Kidney glomerular epithelial cell (primary cell): ENCODE measurements at places on chromosomes 7 and 10.
A peak's percentile ranks its signal among the peaks of the same experiment; 100 is the strongest.

GRCh38 chr10:89086801-89087521 is 96.4 kb downstream of the FAS start:
- DNase-seq = no peak

- no peak for DNase-seq
These were observed 32.6 kb upstream of the MXI1 start for GRCh38 chr10:110174816-110175215.

- DNase-seq = no peak
These were observed 16.6 kb downstream of the PLPP4 start for GRCh38 chr10:120473593-120473992.

DNA sequence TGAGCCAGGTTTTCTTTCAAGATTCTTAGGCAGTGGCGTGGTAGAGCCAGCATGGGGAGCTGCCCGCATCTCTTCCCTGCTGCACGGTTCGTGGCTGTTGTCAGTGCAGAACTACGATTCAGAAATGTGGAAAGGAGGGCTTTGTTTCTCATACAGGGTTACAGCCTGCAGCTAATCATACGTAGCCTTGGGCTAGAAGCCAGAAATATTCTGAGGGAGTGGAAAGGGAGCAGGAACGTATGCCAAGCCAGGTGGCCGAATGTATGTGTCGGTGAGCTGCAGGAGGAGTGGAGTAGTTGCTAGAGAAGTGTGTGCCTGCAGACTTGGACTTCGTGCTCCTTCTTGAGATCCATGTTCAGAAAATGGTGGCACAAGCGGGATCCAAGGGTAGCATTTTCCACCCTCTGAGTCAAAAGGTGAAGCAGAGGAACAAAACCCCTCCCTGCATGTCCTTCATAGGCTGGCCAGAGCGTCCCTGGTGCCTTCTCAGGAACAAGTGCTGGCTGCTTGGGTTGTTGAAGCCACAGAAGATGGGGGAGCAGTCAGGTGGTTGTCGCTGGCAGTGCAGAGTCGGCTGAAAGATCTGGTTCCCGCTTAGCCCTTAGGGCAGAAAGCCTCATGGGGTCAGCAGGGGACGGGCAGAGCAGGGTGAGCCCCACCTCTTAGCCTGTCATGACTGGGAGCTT is 40.9 kb downstream of the LANCL2 start:
- no peak for DNase-seq

- DNase-seq = peak; percentile 94
These were observed 231.0 kb downstream of the DIP2C start for GRCh38 chr10:458421-458851.

GRCh38 chr10:48658243-48658974 is 26.3 kb upstream of the WDFY4 start:
- DNase-seq = peak; percentile 44

- no peak for DNase-seq
These were observed 62.7 kb upstream of the DDC start for GRCh38 chr7:50627824-50628361.
